ENCODE measurements at places on chromosomes 6 and 20.

DNA sequence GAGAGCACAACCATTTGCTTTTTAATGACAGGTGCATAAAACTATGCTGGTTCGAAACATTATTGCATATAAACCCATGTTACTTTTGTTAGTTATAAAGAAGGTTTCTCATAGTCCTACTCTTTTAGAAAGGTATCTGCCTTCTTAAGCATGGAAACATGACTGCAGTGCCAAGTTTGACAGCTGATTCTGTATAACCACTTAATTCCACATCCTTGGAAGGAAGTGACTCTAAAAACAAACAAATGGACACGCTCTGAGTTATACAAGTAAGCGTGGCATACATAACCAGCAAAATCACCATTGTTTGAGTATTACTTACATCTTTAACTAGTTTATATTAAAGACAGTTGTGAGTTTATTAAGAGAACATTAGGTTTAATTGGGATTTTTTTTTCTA lies 125.0 kb upstream of the HDGFL1 start:
- DNase-seq = no peak

DNA sequence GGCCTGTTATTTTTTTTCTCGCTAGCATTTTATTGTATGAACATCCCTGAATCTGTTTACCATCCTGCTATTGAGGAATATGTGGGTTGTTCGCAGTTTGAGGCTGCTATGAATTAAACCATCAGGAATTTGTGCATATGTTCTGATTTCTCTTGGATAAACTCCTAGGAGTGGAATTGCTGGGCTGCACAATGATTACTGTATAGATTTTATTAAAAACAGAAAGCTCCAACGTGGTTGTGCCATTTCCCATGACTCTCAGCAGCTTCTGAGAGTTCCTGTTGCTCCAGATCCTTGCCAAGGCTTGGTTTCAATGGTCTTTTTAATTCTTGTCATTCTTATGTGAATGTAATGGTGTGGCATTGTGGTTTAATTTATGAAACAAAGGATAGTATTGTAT lies 75.1 kb downstream of the EDN3 start:
- no peak for DNase-seq

- DNase-seq = no peak
These were observed 39.8 kb upstream of the CDH22 start for GRCh38 chr20:46347841-46348803.

DNA sequence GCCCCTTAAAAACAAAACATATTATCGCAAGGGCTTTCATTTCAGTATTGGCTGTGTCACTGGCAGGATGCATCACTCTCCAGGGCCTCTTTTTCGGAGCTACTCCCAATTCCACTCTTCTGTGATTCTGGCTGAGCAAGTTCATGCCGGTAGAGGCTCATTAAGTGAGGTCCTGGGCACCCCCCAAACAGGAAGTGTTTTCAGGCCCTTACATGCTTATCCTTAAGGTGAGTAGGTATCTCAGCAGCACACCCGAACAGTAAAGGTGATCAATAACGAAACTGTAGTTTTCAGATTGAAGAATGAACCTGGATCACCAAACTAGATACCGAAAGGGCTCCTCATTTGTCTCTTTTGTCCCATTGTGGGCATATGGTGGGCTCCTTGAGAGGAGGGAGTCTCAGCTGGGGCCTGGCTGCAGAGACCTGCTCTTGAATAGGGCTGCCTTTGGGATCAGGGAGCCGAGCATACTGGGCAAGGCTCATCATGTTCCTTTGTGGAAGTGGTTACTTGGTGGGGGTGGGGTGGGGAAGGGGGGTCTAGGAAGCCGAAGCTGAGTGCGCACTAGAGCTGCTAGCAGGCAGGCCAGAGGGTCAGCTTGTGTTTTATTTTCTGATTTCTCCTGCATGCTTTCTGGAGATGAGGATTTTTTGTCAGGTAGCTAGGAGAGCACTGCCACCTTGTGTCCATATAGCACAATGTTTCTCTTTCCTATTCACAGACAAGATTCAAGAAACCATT lies 65.2 kb downstream of the CDS2 start:
- peak; percentile 32 for DNase-seq

DNA sequence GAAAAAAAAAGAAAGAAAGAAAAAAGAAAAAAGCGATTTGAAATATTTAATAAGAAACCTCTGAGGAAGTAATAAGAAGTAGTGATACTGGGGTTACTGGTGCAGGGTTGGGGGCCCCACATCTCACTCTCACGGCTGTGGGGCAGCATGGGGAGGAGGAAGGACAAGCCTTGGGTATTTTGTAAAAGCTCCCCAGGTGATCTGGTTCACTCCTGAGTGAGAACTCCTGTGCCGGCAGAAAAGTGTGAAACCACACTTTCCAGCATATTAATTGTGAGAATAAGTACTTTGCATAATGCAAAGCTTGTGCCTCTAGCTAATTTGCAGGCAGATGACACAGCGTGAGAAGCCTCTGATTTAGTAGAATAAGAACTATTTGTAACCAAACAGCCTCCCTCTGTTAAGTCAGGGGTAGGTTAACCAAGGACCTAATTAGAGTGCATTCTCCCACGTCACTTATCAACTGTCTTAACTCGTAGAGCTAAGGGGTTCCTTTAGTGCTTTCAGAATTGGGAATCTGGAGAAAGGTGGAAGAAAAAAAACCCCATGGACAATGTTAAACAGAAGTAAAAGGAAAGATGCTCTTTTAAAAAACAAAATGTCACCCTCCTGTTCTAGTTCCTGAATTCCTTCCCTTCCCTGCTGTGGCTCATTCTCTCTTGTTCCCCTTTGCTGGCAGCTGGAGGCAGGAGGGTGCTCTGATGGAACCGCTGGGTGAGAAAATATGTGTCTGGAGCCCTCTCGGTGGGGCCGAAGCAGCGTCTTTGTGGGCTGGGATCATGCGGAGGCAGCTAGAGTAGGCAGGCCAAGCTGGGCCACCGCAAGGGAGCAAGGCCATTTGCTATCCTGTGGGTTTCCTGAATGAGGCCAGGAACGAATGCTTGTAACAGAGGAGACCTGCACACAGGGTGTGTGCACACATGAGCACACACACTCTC lies 108.7 kb downstream of the FYN start:
- DNase-seq = no peak

DNA sequence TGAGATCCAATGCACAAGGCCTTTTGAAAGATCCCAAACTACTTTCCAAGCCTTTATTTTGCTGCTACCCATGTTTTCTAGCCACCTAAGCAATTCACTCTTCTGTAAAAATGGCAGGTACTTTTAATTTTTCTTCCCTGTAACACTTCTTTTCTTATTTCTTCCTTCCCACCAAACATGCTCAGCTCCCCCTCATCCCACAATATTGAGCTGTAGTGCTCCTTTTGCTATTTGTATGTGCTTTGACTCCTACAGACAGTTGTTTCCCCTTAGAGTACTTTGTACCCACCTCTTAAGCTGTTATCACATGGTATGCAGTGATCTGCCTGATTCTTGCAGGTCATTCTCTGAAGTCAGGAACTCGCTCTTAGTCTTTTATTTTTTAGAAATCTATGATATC lies 49.3 kb downstream of the QKI start:
- DNase-seq = no peak

GRCh38 chr6:99432877-99433276 lies 7.8 kb upstream of the PNISR start:
- DNase-seq = no peak

DNA sequence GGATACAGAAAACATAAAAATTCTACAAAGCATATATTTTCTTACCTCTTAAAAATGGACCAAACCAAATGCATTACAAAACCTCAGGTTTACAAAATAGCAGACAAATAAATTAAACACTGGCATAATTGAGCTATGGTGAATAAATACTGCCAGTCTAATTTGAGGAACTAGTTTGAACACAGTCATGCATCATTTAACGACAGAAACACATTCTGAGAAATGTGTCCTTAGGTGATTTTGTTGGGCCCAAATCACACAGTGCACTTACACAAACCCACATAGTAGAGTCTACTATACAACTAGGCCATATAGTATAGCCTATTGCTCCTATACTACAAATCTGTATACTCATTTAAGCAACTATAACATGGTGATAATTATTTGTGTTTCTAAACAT lies 215.6 kb downstream of the FOXC1 start:
- DNase-seq = no peak

GRCh38 chr6:54491431-54491830 lies 183.2 kb downstream of the TINAG start:
- DNase-seq = no peak

DNA sequence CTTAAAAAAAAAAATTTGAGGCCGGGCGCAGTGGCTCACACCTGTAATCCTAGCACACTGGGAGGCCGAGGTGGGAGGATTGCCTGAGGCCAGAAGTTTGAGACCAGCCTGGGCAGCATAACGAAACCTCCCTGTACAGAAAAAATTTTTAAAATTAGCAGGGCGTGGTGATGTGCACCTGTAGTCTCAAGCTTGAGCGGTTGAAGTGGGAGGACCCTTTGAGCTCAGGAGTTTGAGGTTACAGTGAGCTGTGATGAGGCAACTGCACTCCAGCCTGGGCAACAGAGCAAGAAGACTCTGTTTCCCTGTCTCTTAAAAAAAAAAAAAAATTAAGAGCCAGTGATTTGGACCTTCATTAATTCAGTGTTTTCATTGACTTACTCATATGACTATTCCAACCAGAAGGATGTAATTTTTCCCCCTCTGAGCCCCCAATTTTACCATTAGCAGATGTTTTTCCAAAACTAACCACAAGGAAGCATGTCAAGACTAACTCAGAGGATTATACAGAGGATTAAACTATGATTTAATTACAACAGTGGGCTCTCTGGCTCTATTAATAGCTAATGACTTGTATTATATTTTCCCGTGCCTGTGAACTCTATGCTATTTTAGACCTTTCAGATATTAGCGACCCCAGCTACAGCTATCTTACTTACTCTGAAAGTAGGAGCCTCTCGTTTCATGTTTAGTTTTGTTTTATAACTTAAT lies 75.1 kb downstream of the ARID1B start:
- peak; percentile 4 for DNase-seq

GRCh38 chr6:36110863-36111262 lies 19.4 kb upstream of the MAPK13 start:
- DNase-seq = no peak

- DNase-seq = no peak
These were observed 1.6 kb downstream of the TPMT start for GRCh38 chr6:18153311-18153703.

DNA sequence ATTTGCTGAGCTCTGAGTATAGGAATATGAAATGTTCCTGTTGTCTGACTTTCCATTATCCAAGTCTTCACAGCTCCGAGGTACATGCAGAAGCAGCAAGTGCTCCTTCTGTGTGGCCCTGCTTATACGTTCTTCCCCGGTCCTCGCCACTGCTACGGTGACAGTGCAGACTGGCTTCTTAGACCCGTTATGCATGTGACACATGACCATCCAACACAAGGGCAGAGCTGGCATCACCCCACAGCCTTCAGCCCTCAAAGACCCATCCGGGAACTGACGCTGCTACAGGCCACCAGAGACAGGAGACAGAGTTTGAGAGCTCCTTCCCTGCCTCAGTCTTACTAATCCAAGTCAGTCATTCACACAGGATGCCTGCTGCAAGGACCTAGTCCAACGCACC lies 70.4 kb downstream of the TRAM2 start:
- no peak for DNase-seq

GRCh38 chr6:151119823-151120524 lies 119.8 kb upstream of the AKAP12 start:
- no peak for DNase-seq

DNA sequence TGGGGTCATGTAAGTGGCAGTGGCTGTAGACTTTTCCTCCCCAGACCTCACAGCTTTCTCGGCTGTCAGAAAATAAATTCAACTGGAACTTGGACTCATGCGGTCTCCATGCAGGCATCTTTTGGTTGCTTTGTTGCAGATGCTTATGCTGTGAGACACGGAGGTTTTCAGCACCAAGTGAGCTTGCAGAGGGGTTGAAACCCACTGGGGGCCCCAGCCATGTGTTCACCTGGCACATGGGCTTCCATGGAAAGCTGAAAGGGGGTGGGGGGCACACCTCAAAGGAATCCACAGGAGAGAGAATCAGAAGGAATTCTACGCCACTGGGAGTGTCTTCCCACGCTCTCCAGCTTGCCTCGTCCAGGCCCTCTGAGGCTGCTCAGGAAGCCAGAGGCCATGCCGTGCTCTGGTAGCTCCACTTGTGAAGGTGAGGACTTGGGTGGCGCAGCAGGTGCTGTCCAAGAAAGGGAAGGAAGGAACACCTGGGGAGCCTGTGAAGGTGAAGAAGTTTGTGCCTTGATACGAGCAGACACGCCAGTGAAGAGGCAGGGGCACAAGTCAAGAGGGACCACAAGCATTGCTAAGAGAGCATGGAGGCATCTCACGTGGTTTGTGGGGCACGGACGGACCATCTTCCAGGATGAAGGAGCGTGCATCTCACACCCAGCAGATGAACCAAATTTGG lies 134.3 kb upstream of the PMEPA1 start:
- DNase-seq = no peak

DNA sequence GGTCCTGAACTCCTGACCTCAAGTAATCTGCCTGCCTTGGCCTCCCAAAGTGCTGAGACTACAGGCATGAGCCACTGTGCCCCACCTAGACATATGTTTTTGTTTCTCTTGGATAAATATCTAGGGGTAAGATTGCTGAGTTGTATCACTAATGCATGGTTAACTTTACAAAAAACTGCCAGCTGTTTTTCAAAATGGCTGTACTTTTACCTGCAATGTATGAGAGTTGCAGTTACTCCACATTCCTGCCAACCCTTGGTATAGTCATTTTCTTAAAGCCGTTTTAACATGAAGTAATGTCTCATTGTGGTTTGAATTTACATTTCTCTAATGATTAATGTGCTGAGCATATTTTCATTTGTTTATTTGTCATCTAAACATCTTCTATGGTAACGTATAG lies 289.7 kb downstream of the UTRN start:
- no peak for DNase-seq

GRCh38 chr20:59819496-59820203 lies 113.8 kb downstream of the SYCP2 start:
- DNase-seq = no peak

DNA sequence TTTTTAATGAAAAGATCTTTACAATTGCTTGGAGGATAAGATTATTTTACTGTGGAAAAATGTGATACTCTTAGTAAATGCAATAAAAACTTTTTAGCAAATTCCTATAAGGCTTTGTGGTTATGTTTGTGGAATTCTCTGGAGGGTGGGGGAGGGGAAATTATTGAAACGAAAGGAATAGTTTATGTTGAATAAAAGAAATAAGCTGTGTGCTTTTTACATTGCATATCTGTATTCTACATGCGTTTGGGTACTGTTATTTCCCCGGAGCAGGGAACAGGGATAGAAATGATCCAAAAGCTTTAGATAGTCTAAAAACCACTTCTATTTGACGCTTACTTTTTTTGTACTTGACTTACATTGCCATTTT lies 143.8 kb downstream of the SLC16A10 start:
- DNase-seq = no peak
